NCI-H1092 (cell line): ENCODE measurements at places on chromosomes 1 and 21.

- no peak for DNase-seq
Measured at GRCh38 chr1:237004116-237004515, at the start of gene MT1HL1. Gene MT1HL1 (minus strand): TSS chr1:237004441. CDS start chr1:237004372, 69 bp downstream.

DNA sequence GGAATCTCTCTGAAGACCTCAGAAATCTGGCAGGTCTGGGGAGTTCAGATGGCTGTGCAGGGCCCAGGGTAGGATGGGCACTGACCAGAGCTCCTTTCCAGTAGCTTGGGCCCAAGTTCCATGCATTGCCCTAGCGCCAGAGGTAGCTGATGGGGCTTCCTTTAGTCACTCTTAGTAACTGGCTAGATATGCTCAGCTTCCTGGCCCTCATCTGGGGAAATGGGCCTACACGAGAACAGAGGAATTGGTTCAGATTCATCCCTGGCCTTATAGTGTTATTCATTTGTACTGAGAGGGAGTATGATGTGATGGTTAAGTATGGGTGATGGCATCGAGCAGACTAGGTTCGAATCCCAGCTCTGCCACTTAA is 15.5 kb upstream of the PSMB2 start:
- DNase-seq, result no peak

GRCh38 chr1:115426231-115426771 is 88.3 kb upstream of the NGF start:
- DNase-seq, result no peak

DNA sequence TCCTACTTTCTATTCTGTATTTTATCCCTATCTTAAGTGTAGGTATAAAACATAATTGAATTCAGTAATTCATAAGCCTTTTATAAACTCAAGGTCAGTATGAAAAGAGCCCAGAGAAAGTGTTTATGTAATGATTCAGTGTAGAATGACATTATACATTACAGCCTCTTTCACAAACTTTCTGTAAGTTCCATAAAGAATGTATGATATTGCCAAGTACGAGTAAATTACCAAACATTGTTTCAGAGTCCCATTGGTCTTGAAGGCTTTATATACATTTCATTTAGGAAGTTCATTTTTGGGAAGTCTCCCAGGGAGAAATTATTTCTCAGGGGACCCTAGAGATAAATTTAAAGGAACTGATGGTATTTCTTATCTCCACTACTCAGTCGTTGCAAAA is 37.8 kb upstream of the VAMP3 start:
- DNase-seq, result no peak

- DNase-seq, result no peak
Measured at GRCh38 chr1:2505461-2505994, 20.9 kb downstream of the PANK4 start.

- DNase-seq, result no peak
Measured at GRCh38 chr1:205716371-205717132, 33.4 kb downstream of the NUCKS1 start.

DNA sequence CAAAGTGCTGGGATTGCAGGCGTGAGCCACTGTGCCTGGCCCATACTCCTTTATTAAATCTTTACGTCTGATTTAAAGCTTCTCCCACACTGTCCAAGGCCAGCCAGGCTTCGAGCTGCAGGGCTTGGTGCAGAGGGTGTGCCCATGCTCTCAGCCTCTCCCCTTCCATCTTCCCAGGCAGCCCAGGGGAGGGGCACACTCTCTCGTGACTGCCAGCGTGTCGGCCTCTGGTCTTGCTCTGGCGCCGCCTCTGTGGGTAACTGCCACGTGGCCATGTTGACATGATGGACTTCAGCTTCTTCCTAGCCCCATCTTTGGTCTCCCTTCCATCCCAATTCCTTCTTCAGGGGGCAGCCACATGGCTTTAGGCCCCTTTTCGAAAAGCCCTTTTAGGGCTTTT is 4.7 kb downstream of the GPR137B start:
- no peak for DNase-seq

GRCh38 chr1:116906812-116907211 is 2.9 kb upstream of the PTGFRN start:
- no peak for DNase-seq

GRCh38 chr1:93925206-93925605 is 16.0 kb upstream of the GCLM start:
- no peak for DNase-seq

DNA sequence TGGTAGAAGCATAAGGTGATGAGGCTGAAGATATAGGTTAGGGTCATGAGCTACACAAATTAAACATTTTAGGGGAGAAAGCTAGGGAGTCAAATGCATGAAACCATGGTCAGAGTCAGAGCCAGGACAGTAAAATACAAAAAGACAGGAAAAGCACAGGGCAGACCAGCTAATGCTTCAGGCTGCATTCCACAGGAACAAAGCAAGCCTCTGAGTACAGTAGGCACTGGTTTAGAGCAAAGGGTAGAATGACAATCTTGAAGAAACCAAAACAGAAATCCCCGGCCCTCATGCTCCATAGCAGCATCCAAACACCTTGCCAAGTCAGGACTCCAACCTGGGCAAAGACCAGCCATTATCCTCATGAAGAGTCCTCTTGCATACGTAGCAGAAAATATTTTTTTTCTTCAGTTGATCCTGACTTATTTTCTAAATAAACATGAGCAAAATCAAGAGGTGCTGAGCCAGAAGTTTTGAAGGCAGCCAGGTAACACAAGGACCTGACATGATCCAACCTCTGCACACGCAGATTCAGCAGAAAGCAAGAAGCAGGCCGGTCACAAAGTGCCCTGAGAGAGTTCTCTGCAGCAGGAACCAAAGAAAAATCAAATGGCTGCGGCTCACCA is 273.1 kb downstream of the TTLL7 start:
- no peak for DNase-seq

DNA sequence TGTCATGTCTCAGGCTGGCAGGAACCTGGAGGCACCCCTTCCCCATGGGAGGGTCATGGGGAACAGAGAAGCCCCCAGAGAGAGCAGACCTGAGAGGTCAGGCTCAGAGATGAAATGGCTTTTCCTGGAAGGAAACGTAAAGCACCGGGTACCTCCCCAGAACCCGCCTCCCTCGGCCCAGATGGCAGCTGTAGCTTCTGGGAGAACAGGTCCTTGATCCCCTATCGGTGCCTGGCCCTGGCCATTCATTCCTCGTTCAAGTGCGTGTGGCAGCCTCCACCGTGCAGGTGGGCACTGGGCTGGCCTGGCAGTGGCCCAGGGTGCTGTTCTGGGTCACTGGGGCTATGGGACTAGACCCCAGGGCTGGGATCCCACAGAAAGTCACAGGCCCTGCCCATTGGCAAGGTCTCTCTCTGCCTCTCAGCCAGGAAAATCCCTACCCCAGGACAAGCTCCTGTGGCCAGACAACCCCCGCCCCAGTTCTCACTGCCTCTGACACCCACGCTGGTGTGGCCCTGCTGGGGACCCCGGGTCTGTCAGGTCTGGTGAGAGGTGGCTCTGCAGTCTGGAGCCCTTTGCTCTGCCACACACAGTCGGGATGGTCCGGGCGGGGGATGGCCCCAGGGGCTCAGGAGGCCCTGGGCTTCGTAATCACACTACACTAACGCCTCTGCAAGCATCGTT is 183.2 kb upstream of the VAMP3 start:
- DNase-seq, result no peak

DNA sequence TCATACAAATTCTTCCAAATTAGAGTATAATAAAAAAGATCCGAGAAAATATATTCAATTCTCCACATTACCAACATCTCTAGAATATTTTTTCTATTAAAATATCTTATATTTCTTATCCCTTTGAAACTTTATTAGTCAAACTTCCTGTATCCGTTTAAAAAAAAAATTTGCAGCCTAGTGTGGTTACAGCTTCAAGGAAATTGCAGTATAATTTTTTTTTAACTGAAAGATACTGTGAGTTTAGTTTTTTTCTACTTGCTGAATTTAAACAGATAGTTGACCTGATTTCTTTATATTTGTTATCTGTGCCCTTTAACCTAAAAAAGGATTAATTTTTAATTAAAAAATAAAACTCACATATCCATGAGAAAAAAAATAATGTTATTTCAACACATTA is 1.5 kb downstream of the RGS18 start:
- no peak for DNase-seq

DNA sequence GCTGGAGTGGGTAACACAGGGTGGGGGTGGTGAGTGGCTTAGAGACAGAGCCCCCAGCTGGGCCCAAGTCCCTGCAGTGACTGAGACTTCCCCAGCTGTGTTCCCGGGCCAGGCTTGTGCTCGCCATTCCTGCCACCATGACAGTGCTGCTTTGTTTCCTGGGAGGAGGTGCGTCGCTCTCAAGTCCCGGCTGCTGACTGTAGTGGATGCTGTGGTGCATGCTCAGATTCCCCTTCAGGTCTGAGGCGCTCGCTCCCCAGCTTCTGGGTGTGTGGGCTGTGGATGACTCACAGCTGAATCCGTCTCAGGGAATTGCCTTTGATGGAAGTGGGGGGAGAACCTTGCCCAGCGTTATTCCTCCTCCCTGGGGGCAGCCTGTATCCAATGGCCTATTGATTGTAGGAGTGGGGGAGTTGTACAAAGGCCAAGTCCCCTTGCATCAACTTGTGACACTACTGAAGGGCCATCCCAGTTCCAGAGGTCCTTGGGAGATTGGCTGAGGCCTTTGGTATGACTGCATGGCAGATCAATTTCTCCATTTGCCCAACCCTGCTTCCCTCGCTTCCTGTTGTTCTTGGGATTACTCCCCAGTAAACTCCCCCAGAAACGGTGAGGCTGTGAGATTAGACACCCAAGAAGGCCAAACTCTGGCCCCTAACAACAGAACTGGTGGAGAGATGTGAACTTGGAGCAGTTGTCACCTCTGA is 17.8 kb upstream of the POU3F1 start:
- no peak for DNase-seq

- no peak for DNase-seq
Measured at GRCh38 chr1:24743404-24744211, 1.6 kb upstream of the CLIC4 start.

- DNase-seq, result no peak
Measured at GRCh38 chr1:47838562-47839432, 158.4 kb downstream of the TRABD2B start.

- no peak for DNase-seq
Measured at GRCh38 chr1:151760597-151761385, 2.5 kb downstream of the MRPL9 start.

DNA sequence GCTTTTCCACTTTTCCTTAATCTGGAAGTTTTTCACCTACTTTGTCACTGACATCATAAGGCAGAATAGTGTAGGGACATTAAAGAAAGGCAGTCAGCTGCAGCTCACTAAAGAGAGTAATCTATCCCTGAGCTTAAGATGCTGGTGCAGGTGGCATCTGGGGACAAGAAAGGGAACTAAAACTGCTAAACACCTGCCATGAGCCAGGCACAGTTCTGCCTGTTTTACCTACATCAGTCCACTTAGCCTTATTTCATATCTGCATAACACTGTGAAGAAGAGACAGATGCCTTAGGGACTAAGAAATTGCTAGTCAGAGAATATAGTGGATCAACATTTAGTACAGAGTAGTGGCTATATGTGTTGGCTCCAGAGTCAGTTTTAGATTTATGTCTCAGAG is 88.1 kb downstream of the GPATCH2 start:
- no peak for DNase-seq

DNA sequence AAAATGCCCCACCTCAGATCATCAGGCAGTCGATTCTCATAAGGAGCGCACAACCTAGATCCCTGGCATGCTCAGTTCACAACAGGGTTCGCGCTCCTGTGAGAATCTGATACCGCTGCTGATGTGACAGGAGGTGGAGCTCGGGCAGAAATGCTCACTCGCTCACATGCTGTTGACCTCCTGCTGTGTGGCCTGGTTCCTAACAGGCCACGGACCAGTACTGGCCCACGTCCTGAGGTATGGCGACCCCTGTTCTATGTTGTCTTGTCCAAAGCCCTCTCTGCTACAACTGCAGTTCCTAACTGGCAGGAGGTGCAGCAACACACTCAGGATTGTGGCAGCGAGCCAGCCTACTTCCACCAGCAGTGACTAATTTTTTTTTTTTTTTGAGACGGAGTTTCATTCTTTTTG is 70.6 kb downstream of the CLSTN1 start:
- no peak for DNase-seq

DNA sequence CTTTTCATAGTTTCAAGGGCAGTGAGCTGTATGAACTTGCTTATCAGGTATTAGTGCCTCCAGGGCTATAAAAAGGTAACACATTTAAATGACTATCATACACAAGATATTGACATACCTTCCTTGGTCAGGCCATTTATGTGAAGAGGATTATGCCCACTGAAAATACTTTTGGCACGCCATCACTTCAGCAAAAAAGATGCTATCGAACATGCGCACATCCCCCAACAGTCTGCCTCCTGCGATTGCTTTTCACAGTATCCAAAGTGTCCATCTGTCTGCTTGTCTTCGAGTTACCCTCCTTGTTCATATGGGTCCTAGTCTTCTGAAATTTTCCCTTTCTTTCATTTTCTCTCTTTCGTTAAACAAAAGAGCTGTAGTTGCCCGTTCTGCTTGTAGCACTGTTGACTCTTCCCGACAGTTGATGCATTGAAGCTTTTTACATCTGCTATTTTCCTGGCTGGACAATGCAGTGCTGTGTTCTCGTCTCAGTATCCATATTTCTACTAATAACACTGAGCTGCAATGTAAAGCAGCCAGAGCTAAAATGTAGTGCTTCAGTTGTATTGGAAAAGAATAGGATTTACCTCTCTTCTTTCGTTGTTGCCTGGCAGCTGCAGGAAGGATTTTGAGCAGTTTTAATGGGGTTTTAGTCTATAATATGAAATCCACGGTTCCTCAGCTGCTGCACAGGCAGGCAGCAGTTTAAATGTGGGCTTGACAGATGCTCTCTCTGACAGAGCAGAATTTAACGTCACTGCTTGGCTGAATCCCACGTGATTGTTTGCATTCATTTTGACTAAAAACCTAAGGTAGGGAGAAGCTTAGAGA is at the start of gene B3GALT2:
B3GALT2 (minus strand) TSS at position 713 of the 831 bp plus-strand sequence. CDS start 5,051 bp downstream, outside the sequence.
- peak; percentile 88 for DNase-seq

DNA sequence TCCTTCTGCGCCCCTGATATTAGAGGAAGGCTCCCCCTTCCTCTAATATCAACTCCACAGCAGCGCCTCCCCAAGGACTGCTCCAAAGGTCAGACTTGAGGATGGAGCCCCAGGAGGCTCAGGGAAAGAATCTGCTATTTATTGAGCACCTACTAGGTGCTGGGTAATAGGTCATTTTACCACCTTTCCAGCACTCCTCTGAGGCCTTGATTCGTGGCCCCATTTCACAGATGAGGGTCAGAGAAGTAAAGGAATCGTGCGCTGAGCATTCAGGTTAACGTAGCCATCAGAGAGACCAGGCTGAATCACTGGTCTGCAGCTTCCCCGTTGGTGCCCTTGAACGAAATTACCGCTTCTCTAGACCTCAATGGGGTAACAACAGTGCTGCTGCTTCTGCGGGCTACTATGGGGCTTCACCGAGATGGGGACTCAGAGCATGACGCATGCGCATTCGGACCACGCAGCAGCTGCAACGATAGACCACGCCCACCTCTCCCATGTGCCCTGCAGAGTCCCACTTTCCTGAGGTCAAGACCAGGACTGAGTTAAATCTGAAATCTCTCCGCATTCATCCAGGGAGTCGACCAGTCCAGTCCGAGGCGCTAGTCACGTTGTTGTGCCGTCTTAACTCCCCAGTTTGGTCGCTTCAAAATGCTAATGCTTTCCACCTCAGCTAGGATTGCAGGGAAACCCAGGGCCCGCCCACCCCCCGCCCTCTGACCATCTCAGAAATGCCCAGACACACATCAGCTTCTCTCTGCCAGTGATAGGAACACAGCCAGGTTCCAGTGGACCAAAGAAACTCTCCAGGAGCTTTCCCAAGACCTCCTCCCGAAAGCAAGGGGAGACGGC is 12.9 kb downstream of the CAMK2N1 start:
- no peak for DNase-seq

GRCh38 chr1:223500560-223501425 is 107.6 kb downstream of the CCDC185 start:
- DNase-seq, result no peak
